ENCODE measurements at places on chromosomes 6 and 20.

DNA sequence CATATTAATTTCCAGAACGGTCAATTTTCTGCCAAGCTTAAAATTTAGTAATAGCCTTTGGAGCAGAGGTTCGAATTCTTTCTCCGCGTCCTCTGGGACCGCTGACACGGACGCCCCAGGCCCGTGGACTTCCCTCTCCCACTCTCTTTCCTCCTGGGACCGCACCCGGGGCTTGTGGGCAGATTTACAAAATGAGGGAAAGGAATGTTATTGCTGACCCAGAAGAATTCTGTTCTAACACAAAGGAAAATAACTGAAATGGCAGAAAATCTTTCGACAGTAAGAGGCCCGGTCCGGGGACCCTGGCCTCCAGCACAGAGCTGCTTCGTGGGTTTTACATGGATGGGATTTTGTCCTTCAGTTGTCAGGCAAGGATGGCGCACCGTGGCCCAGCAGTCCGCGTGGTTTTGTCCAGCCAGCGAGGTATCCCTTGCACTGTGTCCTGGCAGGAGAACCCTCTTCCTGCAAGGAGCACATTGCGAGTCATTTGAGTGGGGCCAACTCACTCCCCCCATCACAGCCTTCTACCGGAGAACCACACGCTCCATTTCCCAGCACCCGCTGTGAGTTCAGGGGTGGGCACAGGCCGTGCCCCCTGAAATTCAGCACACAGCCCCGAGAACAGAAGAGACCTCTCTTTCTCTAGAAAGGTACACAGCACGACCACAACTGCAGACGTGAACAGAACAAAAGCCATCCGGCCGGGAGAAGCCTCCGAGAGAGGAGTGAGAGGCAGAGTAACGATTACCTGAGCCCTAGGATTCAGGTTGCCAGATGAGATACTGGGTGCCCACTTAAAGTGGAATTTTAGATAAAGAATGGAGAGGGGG is 106.0 kb upstream of the AFDN start:
- DNase-seq = no peak

DNA sequence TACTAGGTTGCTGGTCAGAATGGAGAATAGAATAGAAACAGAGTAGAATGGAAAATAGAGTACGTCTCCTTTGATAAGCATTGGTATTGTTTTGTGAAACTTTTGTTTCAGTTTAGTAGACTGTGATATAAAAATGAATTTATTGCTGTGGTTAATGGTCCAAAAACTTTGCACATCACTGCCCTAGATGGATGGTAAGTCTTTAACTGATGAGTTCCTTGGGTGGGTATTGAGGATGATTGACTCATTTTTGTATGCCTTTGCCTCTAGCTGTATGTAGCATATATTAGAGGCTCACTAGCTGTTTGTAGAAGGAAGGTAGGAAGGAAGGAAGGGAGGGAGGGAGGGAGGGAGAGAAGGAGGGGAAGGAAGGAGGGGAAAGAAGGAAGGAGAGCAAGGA is 48.3 kb downstream of the ZDHHC14 start:
- DNase-seq = no peak

GRCh38 chr6:107735906-107736635 is 88.0 kb downstream of the SCML4 start:
- no peak for DNase-seq

DNA sequence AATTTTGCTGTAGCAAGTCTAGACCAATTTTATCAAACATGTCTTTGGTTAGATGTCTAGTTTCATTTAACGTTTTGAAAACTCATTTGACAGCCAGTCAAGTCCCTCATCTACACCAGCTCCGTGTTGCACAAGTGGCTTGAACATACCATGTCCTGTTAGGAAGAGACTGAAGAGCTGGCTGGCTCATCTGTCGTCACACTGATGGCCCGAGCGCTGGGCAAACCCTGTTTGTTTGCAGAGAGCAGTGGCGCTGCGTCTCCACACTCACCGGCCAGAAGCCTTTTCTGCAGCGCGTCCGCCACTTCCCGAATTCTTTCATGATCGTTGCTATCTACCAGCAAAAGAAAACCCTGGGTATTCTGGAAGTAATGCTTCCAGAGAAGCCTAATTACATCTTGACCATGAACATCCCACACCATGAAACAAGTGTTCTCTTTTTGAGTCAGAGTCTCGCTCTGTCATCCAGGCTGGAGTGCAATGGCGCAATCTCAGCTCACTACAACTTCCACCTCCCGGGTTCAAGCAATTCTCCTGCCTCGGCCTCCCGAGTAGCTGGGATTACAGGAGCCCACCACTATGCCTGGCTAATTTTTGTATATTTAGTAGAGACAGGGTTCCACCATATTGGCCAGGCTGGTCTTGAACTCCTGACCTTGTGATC is 10.7 kb upstream of the TCFL5 start:
- DNase-seq = no peak

GRCh38 chr20:38091441-38092216 is 58.1 kb downstream of the RPRD1B start:
- no peak for DNase-seq

DNA sequence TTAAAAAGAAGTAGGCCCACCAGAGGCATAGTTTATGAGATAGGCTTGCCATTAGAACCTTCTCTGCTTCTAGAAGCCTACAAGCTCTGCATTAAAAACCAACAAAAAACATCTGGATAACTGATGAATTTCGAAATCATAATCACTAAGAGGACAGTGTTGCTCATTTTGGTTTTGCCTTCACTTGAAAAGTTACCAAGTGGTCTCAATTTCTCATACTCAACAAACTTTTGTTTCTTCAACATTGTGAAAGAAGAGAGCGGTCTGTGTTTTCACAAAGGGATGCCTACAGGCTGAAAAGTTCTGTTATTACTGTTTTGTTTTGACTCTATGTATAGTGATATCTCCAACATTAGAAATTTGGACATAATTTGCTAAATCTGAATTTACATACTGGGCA is 98.9 kb downstream of the PDSS2 start:
- peak; percentile 8 for DNase-seq

DNA sequence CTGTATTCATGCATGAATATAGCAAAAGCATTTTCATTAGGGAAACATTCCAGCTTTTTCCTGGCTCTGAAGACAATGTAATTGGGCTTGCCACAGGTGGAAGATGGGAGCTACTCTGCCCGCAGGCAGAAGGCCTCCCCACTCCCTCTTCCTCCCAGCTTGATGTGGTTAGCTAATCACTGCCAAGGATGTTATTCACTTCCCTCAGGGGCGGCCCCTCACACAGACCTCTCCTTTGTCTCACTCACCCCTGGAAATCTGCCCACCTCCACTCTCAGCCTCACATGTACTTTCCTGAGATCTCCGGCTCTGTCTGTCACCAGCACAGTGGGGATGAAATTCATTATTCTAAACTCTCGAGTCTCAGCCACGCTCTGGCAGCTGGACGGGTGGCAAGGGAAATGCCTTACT is 100.7 kb downstream of the ANKRD60 start:
- DNase-seq = peak; percentile 79

GRCh38 chr6:169573883-169574282 is 127.9 kb downstream of the WDR27 start:
- no peak for DNase-seq

GRCh38 chr6:157200611-157201010 is 122.7 kb downstream of the TMEM242 start:
- no peak for DNase-seq

DNA sequence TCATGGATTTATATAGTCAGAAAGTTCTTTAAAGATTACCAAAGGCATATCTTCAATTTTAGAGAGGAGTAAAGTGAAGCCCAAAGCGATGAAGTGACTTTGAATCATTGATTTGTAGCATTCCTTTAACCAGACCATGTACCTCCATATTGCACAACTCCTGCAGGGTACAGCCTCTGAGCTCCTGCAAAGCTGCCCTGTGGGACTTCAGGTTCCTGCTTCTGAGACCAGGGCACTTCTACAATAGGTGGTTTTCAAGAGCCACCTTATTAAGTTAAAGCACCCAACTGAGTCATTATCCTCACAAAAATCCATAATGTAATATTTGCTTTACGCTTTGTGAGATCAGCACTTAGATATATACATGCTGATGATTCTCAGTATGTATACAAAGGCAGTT is 270.7 kb upstream of the RGS17 start:
- DNase-seq = no peak

DNA sequence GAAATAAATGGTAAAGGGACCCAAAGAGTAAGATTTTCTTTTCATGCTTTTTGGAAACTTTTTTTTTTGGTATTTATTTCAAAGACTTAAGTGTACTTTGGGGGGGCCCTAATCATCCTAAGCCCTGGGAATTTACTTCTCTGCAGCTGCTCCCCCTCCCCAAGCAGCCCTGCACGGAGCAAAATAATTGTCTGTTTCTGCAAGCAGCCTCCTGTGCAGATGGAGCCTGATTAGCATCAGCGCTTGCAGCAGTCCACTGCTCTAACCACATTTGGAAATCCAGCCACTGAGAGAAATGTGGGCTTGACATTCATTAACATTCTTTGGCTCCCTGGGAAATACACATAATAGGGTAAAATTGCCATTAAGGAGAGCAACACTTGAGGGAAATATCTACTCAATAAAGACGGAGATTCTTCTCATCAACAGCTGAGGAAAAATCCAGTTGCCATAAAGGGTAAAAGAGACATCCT is 309.2 kb upstream of the MAP3K7 start:
- no peak for DNase-seq

- DNase-seq = no peak
Measured at GRCh38 chr6:46733341-46733801, 1.8 kb downstream of the PLA2G7 start.

DNA sequence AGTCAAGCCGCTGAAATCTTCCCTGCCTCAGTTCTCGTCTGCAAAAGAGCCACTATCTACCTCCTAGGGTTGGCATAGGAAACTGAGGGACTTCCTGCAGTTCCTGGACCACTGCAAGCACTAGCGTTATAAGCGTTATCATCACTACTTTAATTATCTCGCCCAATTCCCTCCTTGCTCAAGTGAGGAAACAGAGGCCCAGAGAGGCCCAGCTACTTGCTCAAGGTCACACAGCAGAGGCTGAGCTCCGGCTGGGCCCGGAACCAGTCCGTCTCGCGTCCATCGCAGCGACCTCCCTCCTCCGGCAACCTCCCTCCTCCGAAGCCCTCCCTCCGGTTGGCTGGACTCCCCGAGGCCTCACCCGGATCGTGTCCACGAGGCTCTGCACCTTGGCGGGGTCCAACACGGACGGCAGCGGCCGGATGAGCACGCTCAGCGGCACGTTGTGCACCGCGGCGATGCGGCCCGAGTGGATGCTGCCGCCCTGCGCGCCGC is 338 bp downstream of the SRXN1 start:
- peak; percentile 42 for DNase-seq

DNA sequence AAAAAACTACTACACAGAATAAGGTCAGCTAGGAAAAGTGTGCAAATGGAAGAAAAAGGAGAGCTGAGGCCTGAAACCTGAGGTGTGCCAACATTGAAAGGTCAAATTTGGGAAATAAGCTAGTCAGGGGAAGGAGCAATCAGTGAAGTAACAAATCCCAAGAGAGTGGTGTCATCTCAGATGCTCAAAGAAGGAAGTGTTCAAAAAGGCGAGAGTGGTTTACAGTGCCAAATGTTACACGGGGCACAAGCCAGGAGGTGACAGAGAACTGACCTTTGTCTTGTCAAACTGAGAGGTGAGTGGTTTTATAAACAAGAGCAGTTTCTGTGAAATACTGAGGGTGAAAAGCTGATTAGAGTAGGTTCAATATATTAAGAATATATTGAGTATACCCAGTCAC is 83.0 kb upstream of the TCF21 start:
- no peak for DNase-seq

- no peak for DNase-seq
Measured at GRCh38 chr6:9784786-9785185, 630.1 kb downstream of the TFAP2A start.

- no peak for DNase-seq
Measured at GRCh38 chr6:7260291-7261031, 52.5 kb downstream of the SSR1 start.

GRCh38 chr6:74044417-74045096 is 348.6 kb downstream of the CD109 start:
- peak; percentile 47 for DNase-seq

DNA sequence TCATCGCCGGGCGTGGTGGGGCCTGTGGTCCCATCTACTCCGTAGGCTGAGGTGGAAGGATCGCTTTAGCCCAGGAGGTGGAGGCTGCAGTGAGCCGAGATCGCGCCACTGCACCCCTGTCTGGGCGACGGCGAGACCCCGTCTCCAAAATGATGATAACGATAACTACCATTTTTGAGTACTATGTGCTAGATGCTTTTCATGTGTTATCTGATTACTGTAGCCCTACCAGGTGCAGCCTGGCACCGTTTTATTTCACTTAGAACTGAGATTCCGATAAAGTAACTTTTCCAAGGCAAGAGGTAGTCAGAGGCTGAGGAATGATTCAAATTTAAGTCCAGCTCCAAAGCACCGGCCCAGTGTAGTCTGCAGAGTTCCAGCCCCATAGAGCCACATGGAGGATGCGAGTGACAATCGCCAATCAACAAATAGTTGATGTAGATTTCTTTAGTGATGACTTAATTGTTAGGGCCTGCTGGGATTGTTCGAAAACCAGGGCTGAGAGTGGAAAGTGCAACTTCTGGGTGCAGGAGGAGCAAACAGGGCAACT is 727 bp downstream of the ERMARD start:
- DNase-seq = peak; percentile 17

DNA sequence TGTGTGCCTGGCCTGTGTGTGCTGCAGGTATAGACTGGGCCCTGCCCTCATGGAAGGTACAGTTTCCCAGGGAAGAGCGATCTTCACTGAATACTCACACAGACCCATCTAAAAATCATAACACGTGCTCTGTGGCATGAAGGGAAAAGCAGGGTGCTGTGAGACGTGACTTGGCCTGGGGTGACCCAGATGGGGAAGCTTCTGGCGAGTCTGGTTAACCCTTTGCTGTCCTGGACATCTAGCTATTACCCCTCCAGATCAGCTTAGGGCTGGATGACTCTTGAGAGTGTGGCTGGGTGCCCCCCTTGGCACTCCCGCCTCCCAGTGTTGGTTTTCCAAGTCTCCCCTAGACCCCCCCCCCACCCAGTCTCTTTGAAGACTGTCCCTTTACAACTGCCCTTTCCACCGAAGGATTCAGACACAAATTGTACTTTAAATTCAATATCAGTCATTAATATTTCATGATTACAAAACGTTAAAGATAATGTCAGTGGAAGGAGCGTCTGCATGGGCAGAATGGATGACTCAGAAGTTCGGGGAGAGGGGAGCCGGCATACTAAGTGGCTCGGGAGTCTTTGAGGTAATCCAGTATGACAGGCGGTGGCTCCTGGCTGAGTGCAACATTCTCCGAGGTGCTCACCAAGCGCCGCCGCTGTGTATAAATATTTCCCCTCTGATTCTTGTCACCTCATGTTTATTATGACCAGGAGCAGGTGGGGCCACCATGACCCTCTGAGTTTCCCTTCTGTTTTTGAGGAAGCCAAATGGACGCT is 77.3 kb downstream of the CD40 start:
- no peak for DNase-seq

Data from AG20443 (cell line).